ENCODE measurements at places on chromosomes 7 and 10. TPM values are rescaled to one million over a fixed set of nuclear protein-coding genes. Genes with fewer than 3 reads are reported as not detected.

Gene TEX36
- not detected for total RNA-seq

Gene RBP3
- total RNA-seq = not detected

Gene CAMK2G
- 19.0 TPM for total RNA-seq

Gene GIMAP7
- 104 TPM for total RNA-seq

Gene OPTN
- 70.8 TPM for total RNA-seq

Gene GPR15LG
- not detected for total RNA-seq

Gene NFE2L3
- total RNA-seq = 10.3 TPM

Gene EPHA1
- 0.20 TPM for total RNA-seq

Gene PPP1R17
- total RNA-seq = not detected

Gene CYP2C18
- not detected for total RNA-seq

Gene CCAR1
- 17.5 TPM for total RNA-seq

Data from lung microvascular endothelial cell (primary cell).